ENCODE measurements at places on chromosomes 3 and 15.

- DNase-seq, result no peak
Measured at GRCh38 chr3:185927501-185928200, 10.2 kb downstream of the TRA2B start.

DNA sequence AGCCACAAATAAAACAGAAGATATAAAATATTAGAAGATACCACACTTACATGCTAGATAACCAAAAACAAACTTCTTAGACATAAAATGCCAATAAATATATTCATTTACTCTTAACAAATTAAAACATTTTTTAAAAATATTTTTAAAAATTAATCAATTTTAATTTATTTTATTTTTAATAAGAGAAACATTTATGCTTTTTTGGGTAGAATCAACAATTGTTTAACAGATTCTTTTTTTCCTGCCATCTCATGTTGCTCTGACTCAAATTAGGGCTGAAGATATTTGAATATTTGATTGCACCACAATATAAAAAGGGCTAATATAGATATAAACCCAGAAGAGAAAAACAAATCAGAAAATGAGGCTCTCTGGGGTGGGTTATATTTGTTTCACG is 172.6 kb downstream of the GOLGA6L6 start:
- no peak for DNase-seq

GRCh38 chr3:16332904-16333426 is 68.0 kb downstream of the OXNAD1 start:
- no peak for DNase-seq

DNA sequence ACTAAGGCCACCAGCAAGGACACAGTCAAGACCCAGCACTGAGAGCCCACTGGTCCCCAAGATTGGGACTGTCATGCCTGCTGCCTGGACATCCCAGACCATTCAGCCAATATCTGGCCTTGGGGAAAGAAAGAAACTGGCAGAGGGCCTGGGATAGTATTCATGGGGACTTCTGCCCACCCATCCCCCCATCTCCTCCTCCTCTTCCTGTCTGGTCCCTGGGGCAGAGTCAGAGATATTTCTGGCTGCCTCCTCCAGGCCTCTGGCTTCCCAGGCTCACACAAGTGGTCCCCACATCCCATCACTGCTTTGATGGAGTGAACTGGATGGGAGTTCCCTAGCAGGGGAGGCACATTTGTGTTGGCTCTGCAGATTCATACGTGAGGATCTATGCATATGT is 4.2 kb upstream of the RASL12 start:
- no peak for DNase-seq

DNA sequence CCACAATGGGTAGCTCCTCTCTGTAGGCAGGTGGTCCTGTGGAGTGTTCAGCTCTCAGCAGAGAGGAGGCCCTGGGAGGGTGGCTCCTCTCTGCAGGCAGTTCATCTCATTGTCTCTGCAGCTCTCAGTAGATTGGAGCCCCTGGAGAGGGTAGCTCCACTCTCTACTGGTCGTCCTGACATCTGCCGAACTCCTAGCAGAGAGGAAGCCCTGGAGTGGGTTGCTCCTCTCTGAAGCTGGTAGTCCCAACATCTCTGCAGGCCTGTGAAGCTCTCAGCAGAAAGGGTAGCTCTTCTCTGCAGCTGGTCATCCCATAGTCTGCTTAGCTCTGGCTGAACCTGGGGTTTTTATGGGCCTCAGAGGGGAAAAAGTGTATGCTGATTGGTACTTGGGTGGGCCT is 50.8 kb downstream of the EFCAB12 start:
- no peak for DNase-seq

GRCh38 chr3:188749010-188749617 is 422.7 kb upstream of the TPRG1 start:
- DNase-seq, result peak; percentile 6

GRCh38 chr15:40467261-40467615 is 3.5 kb upstream of the CHST14 start:
- DNase-seq, result no peak

DNA sequence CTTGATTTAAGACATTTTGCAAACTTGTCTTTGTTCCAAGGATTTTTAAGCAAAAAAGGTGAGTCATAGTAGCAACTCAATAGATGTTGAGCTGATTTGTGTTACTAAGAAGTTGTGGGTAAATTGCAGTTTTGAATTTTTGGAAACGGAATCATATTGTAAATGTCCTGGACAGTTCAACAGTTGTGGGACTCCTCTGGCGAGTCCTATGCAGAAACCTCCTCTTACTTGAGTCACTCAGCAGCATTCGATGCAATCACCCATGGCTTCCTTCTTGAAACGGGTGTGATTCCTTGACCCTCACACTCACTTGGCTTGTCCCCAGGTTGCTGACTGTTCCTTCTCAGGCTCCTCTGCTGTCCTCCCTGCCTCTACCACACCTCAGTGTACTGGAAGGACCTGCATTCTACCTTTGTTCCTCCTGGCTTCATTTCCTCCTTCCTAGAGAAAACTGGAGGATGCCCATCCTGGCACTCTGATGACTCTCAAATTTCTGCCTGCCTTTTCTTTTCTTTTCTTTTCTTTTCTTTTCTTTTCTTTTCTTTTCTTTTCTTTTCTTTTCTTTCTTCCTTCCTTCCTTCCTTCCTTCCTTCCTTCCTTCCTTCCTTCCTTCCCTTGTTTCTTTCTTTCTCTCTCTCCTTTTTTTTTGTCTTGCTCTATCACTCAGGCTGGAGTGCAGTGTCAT is 52.8 kb upstream of the DGKG start:
- no peak for DNase-seq

- no peak for DNase-seq
Measured at GRCh38 chr3:40181182-40181581, 128.3 kb upstream of the EIF1B start.

DNA sequence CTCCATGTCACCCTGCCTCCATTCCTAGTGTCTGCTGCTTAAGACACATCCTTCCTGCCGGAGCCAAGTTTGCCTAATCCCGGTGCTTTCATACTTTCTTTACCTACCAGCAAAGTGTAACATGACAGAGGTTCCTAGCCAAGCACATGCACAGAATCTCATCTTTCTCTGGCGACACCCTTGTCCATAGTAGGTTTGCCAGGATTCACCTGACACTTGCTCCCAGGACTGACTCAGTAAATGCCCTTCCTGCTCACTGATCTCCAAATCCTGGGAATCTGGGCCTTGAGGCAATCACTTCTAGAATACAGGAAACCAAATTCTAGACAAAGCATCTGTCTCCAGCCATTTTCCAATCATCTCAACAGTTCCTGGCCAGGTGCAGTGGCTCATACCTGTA is 10.2 kb upstream of the NR2E3 start:
- no peak for DNase-seq

- no peak for DNase-seq
Measured at GRCh38 chr3:125059488-125060245, 3.9 kb upstream of the HEG1 start.

- no peak for DNase-seq
Measured at GRCh38 chr15:99895189-99895955, 162.1 kb upstream of the LYSMD4 start.

- DNase-seq, result no peak
Measured at GRCh38 chr3:66538390-66538789, 37.6 kb upstream of the LRIG1 start.

GRCh38 chr3:126113238-126113555 is 29.3 kb upstream of the SLC41A3 start:
- no peak for DNase-seq

GRCh38 chr3:57557085-57557537 is 1.0 kb downstream of the PDE12 start:
- DNase-seq, result no peak

DNA sequence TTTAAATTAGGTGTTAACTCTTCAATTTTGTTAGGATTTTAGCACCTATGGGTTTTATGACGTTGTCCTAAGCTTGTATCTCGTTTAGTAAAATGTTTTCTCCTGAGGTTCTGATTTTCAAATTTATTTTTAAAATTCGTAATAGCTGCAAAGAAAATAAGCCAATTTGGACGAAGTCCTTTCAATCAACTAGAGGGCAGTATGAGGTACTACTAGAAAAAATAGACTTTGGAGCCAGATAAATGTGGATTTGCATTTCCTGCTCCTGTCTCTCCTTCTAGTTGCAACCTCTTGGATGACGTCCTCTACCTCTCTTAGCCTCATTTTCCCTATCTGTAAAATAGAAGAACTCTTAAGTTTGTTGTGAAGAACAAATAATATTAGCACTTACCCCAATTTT is 81.1 kb downstream of the SLTM start:
- no peak for DNase-seq

GRCh38 chr3:8970971-8971589 is 7.8 kb upstream of the RAD18 start:
- DNase-seq, result peak; percentile 18

DNA sequence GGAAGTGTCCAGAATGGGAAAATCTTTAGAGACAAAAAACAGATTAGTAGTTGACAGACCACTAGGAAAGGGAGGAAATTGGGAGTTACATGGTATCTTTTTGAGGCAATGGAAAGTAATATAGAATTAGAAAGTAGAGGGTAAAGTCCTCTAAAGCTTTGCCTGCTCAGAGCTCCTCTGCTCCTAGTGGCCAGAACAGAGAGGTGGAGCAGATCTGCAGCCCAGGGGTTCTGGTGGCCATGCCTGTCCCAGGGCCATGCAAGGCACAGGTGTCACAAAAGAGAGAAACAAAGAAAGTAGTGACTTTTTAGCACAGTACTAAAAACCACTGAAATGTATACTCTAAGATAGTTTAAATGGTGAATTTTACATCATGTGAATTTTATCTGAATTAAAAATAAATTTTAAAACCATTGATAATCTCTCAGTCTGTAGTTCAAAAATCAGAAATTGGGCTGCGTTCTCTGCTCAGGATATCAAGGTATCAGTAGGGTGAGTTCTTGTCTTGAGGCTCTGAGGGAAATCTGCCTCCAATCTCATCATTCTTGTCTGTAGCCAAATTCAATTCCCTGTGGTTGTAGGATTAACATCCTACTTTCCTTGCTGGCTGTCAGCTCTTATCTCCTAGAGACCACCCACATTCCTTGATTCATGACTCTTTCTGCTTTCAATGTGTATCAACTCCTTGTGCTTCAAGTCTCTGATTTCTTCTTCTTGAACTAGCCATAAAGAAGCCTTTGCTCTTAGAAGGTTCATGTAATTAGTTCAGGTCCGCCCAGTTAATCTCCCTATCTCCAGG is 23.6 kb downstream of the PYGO1 start:
- DNase-seq, result no peak

- no peak for DNase-seq
Measured at GRCh38 chr3:89912031-89912430, 804.6 kb downstream of the EPHA3 start.

DNA sequence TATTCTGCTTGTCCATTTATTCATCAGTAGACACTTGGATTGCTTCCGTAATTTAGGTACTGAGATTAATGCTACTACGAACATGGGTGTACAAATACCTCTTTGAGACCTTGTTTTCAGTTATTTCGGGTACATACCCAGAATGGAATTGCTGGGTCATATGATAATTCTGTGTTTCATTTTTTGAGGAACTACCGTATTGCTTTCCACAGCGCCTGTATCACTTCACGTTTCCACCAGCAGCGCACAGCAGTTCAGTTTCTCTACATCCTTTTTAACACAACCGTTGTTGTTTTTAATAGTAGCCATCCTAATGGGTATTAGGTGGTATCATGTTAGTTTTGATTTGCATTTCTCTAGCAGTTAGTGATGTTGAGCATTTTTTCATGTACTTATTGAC is 9.5 kb downstream of the PAK2 start:
- DNase-seq, result no peak

- DNase-seq, result no peak
Measured at GRCh38 chr3:188090620-188091309, 63.2 kb upstream of the LPP start.

GRCh38 chr3:62723166-62723913 is 151.9 kb downstream of the CADPS start:
- DNase-seq, result no peak
